Stimulated activated CD4-positive, alpha-beta T cell treated with anti-CD3 and anti-CD28 coated beads, Interleukin-12 subunit alpha, Interleukin-12 subunit beta, amount 100 ng/mL, for 48 hours (primary cell): ENCODE measurements at places on chromosomes 1 and 21.

GRCh38 chr1:201020721-201021629 lies 2.5 kb downstream of the KIF21B start:
- no peak for DNase-seq

DNA sequence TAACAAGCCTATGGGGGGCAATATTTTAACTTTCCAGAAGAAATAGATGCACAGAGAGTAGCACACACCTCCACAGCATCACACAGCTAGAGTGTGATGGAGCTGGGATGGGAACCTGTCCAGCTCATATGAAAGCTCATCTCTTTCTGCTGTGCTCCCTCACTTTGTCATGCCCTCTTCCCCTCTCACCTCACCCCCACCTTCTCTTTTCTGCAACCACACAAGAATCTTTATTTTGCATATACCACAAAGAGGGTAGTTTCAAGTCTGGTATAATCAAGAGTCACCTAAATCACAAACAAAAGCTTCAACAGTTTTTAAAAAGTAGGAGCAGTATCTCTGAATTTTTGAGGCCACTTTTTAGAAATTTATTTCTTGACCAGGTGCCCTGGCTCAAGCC lies 22.6 kb downstream of the FOXD2 start:
- no peak for DNase-seq

DNA sequence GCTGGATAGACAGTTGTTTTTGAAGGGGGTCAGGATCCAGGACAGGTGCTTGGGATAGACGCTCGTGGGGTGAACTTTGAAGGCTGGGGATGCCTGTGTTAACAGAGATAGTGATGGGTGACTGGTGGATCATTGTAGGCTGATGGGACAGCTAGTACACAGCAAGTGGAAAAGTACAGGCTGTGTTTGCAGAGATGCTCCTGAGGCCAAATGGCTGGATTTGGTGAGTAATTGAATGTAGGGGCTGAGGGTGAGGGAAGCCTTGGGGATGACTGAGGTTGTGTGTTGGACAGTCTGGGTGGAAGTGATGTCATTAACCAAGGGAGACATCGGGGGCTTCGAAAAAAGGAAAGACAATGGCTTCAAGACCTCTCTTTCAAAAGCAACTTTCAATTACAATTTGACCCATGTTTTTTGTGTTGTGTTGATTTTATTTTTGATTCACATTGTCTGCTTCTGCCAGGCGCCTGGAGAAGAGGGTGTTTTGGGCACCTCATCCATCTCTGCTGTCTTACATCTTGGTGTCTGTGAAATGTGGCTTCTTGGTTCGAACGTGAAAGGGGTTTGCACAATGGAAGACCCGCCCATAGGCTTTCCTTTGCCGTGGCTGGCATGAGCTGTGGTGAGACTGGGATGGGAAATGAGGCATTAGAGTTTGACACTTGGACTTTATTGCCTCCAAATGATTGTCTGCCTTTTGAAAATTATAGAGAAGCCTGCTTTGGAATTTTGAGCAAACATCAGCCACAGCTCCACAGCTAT lies 147.5 kb downstream of the FOXD2 start:
- no peak for DNase-seq

DNA sequence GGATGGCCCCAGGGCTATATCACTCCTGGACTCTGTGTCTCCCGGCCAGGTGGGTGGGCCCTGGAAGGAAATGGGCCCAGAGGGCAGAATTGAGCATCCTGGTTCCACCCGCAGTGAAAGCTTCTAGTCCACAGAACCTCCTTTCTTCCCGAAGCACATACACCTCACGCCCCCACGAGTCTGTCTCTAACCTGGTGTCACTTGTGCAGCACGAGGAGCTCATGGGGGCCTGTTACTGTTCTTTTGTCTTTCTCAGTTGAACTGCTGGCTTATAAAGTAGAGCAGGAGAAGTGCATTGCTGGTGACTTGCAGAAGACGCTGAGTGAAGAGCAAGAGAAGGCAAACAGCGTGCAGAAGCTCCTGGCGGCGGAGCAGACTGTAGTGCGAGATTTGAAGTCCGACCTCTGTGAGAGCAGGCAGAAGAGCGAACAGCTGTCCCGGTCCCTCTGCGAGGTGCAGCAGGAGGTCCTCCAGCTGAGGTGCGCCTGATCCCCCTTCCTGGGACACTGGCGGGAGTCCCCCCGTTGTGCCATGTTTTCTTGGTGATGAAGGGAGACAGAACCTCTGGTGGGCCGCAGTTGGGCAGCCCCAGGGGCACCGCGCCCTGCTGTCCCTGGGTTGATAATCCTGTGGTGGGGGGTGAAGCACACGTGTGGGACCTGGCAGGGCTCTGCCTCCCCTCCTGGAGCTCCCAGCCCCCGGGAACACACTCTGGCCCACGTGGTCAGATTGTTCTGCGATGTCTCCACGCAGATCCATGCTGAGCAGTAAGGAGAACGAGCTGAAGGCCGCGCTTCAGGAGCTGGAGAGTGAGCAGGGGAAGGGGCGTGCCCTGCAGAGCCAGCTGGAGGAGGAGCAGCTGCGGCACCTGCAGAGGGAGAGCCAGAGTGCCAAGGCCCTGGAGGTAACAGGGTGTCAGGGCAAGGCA lies 28.7 kb upstream of the DIP2A start:
- DNase-seq, result no peak

GRCh38 chr1:66933887-66934700 lies 9.3 kb downstream of the MIER1 start:
- no peak for DNase-seq
